ENCODE measurements at places on chromosomes 11 and 22. TPM values are rescaled to one million over a fixed set of nuclear protein-coding genes. Genes with fewer than 3 reads are reported as not detected.

GRCh38 chr11:68724293-68724692, 27.0 kb downstream of the TESMIN start:
- DNase-seq = no peak

Gene SAA4
- not detected for total RNA-seq

- peak; percentile 91 for DNase-seq
Measured at GRCh38 chr11:2778630-2779498, 79.1 kb upstream of the KCNQ1OT1 start.

Gene P2RX6
- total RNA-seq = not detected

DNA sequence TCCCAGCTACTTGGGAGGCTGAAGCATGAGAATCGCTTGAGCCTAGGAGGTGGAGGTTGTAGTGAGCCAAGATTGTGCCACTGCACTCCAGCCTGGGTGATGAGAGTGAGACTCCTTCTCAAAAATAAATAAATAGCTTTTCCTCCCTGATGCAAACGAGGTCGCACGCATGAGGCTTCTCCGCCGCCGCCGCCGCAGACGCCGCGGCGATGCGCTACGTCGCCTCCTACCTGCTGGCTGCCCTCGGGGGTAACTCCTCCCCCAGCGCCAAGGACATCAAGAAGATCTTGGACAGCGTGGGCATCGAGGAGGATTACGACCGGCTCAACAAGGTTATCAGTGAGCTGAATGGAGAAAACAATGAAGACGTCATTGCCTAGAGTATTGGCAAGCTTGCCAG, 20.0 kb upstream of the RAB39A start:
- no peak for DNase-seq

Gene EXPH5
- 4.5 TPM for total RNA-seq

DNA sequence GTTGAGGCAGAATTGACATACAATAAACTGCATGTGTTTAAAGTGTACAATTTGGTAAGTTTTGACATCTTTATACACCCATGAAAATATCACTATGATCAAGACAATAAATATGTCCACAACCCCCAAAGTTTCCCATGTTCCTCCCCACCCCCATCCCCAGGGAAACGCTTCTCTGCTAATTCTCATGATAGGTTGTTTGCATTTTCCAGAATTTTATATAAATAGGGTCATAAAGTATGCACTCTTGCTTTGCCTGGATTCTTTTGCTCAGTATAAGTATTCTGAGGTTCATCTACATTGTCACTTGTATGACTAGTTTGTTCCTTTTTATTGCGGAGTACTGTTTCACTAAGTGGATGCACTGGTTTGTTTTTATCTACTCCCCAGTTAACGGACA, 35.6 kb downstream of the MYEOV start:
- no peak for DNase-seq

Gene MS4A1
- 0.13 TPM for total RNA-seq

- DNase-seq = no peak
Measured at GRCh38 chr11:120712881-120713280, 201.3 kb downstream of the GRIK4 start.

Gene DDI1
- 0.13 TPM for total RNA-seq

Gene GGTLC2
- total RNA-seq = not detected

Gene TYR
- total RNA-seq = not detected

GRCh38 chr22:46516638-46517037, 20.8 kb downstream of the CELSR1 start:
- DNase-seq = no peak

DNA sequence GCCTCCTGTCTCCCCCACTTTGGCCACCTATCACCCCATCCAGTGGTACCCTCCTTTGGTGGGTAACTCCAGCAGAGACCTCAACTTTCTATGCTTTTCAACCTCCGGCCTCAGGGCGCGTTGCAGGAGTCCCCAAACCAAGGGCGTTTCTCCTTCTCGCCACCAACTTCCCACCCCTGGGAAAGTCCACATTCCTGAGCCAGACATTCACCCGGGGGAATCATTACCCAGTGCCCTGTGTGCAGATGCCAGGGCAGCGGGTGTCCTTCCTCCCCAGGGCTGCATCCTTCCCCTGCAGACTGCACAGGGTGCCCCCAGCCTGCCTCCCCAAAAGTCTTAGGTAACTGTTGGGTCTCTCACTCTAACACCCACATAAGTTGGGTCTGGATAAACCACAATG, 26.4 kb downstream of the MYEOV start:
- no peak for DNase-seq

Gene PLAAT4
- total RNA-seq = 30.2 TPM

Gene CHRM1
- total RNA-seq = not detected

DNA sequence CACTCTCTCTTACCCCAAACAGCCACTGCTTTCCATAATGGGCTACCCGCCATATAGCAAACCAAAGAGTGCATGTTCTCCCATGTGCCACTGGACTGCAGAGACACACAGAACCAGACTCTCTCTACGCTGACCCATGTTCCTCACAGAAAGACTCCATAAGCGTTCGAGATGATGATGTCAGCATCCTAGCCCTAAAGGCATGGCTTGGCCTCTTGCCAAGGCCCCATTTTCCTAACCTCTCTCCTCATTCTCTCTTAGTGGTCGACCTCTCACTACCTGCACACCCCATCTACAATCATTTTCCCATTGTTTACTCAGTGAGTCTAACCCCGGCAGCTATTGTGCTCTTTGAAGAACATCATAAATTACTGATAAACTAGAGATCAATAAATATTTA, 4.9 kb downstream of the NDUFC2 start:
- no peak for DNase-seq
